ENCODE measurements at places on chromosomes 11 and 22.

DNA sequence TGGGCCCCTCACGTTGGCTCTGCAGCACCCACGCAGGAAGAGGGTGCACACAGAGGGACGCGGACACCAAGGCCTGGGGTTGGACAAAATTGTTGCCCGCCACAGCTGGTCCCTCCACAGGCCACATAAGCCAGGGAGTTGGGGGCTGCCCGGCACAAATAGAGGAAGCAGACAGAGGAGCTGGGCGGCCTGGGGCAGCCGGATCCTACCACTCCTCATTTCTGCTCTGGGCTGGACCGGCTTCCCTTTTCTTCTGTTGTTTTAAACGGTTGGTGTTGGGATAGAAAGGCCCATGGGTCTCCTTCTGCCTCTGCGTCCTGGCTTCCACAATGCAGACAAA, 36.4 kb upstream of the LINC01488 start:
- no peak for DNase-seq

DNA sequence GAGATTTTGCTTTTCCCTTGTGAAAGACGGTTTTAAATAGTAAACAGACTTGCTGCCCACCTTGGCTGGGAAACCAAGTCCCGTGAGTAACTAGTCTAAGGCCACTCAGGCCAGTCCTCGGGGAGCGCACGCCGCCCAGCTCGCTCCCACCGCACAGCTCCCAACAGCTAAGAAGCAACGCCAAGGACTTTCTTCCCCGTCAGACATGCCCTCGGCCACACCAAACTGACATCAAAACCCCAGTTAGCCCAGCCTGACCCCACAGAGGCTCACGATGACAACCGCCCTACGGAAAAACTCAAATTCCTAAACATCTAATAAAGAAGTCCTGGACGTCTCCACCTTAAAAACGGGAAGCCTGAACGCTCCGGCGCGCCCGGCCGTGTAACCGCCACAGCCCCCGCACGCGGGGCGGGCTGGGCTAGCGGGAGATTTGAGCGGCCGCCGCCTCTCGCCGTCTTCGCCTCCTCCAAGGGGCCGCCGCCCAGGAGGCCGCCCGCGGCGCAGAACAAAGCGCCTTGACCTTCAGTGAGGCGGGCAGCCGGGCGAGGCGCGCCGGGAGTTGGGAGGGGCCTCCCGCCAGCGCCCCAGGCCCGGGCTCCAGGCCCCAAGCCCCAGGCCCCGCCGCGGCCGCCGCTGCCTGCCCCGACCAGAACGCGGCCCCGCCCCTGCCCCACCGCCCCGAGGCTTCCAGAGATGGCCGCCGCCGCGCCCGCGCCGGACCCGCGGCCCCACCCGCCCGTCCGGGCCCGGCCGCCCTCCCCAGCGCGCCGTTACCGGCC, 486 bp downstream of the NAP1L4 start:
- no peak for DNase-seq

- DNase-seq, result no peak
These were observed 773.2 kb downstream of the TBC1D22A start for GRCh38 chr22:47535681-47536080.

DNA sequence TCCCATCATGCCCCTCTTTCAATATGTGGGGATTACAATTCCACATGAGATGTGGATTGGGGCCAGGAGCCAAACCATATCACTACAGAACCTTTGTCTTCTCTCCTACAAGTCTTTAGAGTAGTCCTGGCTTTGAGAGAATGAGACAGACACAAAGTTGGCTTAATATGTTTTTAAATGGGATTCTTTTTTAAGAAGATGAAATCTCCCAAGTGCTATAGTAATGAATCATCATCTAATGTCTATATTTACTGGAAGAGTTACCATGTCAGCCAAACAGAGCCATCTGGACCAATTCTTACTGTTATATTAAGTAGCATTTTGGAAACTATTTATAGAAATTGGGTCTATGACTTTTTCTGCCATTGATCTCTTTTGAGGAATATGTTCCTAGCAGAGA, 38.1 kb upstream of the CARD18 start:
- no peak for DNase-seq

DNA sequence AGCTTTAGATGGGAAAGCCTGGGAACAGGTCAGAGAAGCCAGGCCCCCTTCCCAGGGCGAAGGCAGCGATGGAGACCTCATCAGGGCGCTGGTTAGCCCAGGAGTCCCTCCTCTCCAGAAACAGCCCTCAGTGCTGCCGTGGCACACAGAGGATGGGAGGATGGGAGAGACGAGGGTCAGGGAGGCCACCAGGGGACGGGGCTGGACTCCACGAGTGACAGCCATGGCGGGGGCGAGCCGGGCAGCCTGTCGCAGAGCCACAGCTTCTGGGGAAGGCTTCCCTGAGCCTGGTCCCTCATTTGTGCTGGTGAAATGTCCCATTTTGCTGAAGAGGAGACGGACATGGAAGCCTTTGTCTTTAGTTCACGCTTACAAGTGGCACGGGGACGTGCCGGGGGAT, 1390.5 kb downstream of the TBC1D22A start:
- DNase-seq, result no peak

GRCh38 chr11:113392236-113392921, 4.8 kb downstream of the ANKK1 start:
- DNase-seq, result no peak
